8988T (cell line): ENCODE measurements at places on chromosomes 3 and 15.
A peak's percentile ranks its signal among the peaks of the same experiment; 100 is the strongest.

- no peak for DNase-seq
Measured at GRCh38 chr3:124217542-124217941, 225.6 kb upstream of the ROPN1 start.

DNA sequence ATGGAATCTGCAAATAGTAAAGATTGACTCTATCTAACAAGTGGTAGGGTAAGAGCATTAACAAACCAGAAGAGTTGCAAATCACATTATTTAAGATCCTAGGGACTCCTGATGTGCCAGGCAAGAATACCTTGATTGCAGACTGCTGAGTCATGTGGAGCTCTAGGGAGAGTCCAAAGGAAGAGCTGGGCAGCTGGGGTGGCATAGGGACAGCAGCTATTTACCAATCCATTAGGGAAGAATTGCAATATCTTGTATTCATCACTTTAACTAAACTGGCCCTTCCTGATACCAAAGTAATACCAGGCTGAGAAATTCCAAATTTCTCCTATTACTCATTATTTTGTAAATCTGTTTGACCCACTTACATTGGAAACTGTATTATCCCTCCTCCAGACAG is 52.2 kb upstream of the ACP3 start:
- no peak for DNase-seq

GRCh38 chr3:159637883-159638542 is 350.6 kb upstream of the IL12A start:
- DNase-seq, result no peak

DNA sequence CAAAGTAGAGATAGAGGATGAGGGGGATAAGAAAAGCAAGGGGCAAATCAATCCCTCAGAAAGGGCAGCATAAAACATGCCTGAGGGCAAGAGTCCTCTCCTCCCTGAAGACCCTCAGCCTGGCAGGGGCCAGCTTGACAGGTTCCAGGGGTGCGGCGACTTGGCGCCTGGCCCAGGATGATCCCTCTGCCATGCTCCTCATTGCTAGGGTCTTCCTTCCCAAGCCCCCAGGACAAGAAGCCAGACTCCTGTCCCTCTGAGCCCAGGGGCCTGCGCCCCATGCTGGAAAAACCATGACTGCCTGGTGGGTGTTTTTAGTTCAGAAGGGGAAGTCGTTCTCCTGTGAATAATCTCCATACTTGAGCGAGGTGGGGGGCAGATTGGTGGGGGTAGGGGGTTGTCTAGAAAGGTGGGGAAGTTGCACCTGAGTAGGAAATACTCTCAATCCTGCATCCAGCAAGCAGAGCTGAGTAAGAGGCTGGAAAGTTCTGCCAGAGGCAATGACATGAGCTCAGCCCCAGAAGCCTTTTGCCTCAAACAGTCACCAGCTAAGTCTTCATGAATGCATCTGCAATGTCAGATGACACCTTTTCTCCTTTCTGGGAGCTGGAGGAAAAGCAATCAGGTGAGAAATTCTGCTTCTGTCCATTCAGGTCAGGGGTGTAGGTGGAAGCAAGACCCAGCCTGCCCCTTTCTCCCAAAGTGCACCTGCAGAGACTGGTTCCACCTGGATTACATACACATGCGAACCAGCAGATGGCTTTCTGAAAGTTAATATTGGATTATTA is 18.3 kb downstream of the SLC12A8 start:
- no peak for DNase-seq

GRCh38 chr15:66692391-66692790 is 9.6 kb upstream of the SMAD6 start:
- no peak for DNase-seq

DNA sequence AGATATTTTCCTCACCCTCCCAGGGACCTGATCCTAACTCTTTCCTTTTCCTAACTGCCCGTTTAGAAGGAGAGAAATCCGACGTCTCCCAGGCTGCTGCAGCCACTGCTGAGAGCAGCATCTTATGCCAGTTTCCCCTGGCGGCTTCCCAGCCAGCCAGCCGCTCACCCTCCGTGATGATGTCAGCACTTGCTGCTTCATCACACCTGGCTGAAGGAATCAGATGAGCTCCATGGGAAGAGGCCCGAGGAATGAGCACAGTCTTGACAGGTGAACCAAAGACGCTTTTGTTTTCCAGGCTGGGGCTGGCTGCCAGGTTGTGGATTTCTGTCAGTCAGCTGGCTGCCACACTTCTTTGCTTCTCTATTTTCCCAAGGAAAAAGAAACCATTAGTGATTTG is 445.1 kb upstream of the RBMS3 start:
- no peak for DNase-seq

GRCh38 chr3:3556078-3556477 is 243.2 kb upstream of the LRRN1 start:
- DNase-seq, result no peak

- no peak for DNase-seq
Measured at GRCh38 chr3:170962411-170962810, 54.0 kb upstream of the EIF5A2 start.

DNA sequence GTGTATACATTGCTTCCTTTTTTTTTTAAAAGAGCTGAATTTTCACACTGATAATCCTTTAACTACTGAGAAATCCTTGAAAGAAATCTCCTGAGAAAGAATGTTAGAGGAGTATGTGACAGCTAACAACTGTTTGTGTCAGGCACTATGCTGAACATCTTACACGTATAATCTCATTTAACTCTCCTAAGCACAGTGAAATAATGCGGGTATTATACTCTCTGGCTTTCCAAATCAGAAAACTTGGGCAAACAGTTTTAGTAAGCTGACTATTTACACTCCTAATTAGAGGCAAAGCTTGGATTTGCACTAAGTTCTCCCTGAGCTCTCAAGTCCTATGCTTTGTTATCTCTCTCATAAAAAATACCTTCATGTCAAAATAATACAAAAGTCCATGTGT is 69.3 kb downstream of the SMARCC1 start:
- no peak for DNase-seq

DNA sequence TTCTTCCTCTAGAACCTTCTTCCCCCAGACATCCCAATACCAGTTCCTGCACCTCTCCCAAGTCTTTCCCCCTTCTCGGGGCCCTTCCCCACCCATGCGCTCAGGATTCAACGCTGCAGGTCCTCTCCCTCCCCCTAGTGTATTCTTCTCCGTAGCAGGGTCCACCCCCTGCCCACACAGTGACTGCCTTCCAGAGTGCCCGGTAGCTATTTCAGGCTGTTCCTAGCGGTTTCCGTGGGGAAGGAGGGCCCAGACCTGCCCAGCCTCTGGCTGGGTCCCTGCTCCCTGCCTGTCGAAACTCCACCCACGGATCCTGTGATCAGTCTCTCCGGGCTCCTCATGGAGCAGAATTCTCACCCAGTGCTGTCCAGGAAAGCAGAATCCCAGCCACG is 45.2 kb upstream of the SEC61A1 start:
- DNase-seq, result no peak

GRCh38 chr3:197793247-197793646 is 2.2 kb downstream of the LRCH3 start:
- peak; percentile 19 for DNase-seq

DNA sequence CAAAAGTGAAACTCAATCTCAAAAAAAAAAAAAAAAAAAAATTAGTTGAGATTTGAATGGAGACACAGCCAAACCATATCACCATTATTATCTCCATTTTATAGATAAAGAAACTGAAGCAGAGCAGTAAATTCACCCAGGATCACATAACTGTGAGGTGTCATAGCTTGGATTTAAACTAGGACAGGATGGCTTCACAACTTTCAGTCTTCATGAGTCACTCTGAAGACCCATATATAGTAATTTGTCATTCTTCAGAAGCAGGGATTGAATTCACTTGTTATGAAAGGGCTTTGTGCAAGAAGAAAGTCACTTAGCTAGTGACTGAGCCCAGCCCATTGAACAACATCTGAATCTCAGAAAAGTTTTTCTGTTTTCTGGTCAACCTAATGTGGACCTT is 60.5 kb upstream of the LRIG1 start:
- no peak for DNase-seq

GRCh38 chr3:86563400-86563970 is 427.5 kb downstream of the VGLL3 start:
- DNase-seq, result no peak

- DNase-seq, result no peak
Measured at GRCh38 chr15:85607842-85608241, 186.9 kb downstream of the KLHL25 start.

GRCh38 chr3:157859541-157859940 is 246.7 kb downstream of the SHOX2 start:
- DNase-seq, result no peak

DNA sequence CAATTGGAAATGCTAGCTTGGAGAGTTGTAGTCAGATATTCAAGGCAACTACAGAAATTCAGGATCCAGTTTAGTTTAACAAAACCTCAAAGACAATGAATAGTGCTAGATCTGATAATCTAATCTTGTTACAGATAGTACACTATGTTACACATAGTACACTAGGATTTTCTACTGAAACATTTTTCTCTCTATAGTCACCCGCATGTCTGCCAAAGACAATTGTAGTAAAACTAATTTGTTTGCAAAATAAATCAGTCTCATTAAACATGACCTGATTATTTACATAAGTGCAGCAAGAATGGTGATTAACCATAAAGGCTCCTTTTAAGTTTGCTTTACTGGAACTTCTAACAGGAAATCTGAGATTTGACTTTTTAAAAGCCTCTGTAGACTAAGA is 52.0 kb downstream of the ILDR1 start:
- DNase-seq, result no peak

DNA sequence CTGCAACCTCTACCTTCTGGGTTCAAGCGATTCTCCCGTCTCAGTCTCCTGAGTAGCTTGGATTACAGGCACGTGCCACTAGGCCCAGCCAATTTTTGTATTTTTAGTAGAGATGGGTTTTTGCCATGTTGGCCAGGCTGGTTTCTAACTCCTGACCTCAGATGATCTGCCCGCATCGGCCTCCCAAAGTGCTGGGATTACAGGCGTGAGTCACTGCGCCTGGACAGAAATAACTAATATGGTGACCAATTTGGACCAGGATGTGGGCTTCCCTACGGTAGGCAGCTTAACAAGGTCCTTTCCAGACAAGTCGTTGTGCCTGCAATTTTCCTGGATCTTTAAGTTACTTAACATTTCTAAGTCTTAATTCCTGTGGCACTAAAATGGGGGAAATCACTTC is 14.8 kb downstream of the WDR53 start:
- DNase-seq, result no peak

DNA sequence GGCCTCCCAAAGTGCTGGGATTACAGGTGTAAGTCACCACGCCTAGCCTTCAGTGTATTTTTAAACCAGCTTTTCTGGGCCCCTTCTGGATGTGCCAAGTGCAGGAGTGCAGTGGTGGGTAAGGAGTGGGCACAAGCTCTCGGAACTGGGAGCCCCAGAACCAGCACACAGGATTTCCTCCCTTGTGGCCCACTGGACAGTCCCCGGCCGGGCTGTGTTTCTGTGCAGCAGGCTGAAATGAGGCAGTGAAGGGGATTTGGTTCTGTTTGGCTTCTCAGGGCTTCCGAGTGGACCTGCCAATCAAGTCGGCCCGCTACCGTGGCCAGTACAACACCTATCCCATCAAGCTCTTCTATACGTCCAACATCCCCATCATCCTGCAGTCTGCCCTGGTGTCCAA is 14.4 kb downstream of the SEC61A1 start:
- no peak for DNase-seq

DNA sequence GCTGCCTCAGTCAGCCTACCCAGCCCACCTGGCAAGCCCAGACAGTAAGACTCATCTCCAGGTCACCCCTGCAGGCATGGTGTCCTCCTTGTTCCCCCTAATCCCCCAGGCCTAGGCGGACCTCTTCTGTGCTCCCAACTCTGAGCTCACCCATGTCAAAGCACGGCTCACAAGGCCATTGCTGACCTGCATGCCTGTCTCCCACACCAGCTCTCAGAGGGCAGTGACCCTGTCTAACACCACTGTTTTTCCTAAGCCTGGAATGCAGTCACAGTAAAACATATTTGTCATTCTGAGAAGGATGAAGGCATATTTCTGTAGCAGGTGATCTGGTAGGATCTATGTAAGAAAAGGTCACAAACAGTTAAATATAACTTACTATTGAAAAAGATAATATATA is 110.3 kb upstream of the HACD2 start:
- no peak for DNase-seq

GRCh38 chr15:90650117-90650955 is 66.8 kb upstream of the BLM start:
- no peak for DNase-seq

GRCh38 chr3:99999536-99999935 is 114.8 kb downstream of the FILIP1L start:
- DNase-seq, result no peak

DNA sequence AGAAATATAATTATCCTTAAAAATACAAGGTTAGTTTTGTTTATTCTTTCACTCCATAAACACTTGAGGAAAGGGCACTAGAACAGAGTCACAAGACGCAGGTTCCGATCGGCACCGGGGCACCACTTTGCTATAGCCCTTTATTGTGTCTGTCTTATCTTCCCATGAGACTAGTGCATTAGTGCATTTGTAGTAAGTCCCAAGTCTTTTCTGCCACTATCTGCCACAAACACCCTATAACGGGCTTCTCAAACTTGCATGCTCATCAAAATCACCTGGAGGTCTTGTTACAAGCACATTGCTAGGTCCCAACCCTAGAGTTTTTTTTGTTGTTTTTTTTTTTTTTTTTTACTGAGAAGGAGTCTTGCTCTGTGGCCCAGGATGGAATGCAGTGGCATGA is 213.1 kb downstream of the FOXP1 start:
- no peak for DNase-seq

DNA sequence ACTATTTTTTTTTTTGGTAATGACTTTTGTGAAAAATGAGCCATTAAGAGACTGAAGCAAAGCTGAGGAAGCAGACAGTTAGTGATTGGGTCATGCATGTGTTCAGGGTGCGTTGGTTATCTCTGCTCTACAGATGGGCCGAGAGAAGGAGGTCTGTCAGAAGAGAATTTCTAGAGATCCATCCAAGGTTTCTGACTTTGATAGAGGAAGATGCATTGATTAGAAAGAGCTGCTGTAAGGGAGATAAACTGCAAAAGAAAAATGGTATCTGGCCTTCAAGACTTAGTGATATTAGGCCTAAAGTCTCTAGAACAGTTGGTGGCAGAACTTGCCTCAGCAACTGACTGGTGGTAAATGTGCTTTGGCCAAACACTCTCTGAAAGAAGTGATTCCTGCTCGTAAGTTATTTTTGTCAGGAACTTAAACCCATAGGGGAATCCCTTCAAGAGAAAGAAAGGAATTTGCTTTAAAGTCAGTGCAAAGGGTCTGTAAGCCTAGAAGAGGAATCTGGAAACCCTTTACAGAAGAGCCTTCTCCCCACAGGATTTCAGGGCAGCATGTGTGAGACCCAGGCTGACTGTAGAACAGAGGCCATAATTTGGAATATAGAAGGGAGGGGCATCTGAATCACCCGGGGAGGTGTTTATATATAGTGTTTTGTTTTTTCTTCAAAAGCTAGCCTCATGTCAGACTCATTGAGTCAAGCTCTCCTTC is 67.8 kb downstream of the OPA1 start:
- DNase-seq, result no peak

- no peak for DNase-seq
Measured at GRCh38 chr15:70382762-70383458, 285.2 kb upstream of the TLE3 start.

DNA sequence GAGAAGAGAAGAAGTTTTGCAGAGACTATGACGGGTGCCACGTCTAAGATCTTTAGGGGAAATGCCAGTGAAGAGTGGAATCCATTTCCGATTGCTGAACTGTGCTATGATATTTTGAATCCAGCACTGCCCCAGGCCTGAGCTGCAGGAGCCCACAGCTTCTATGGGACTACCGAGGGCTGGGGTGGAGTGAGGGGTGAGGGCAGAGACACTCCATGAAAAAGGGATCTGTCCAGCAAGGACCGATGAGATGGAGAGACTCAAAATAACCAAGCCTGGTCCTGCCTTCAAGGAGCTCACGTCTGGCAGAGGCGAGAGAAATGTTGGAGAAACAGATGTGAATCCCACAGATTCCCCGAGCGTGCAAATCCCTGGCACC is 79.8 kb upstream of the MEF2A start:
- no peak for DNase-seq
